Inflammatory macrophage treated with lipopolysaccharide for 1 hour (primary cell): ENCODE measurements at places on chromosomes 11 and 22.

DNA sequence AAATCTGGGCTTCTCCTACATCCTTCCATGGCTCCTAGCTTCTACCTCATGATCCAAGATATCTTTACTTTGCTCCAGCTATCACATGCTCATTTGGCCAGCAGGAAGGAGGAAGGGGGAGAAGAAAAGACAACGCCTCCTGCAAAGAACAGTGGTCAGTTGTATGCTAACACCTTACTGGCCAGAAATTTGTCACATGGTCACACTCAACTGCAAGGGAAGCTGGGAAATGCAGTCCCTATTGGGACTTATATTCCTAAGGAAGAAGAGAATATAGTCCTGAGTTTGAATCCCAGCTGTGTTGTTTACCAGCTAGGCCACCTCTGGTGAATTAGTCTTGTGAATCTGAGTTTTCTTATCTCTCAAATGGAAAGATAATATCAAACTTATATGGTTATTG lies 272.0 kb downstream of the BLID start:
- DNase-seq, result no peak

DNA sequence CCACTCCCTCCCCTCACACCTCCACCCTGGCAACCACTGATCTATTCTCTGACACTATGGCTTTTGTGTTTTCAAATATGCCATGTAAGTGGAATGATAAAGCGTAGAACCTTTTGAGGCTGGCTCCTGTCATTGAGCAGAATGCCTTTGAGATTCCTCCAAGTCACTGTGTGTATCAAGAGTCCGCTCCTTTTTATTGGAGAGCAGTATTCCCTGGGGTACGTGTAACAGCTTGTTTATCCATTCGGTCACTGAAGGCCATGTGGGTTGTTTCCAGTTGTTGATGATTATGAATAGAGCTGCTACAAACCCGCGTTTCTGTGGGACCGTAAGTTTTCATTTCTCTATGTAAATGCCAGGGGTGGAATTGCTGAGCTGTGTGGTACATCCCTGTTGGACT lies 10.3 kb downstream of the TP53I11 start:
- DNase-seq, result no peak

DNA sequence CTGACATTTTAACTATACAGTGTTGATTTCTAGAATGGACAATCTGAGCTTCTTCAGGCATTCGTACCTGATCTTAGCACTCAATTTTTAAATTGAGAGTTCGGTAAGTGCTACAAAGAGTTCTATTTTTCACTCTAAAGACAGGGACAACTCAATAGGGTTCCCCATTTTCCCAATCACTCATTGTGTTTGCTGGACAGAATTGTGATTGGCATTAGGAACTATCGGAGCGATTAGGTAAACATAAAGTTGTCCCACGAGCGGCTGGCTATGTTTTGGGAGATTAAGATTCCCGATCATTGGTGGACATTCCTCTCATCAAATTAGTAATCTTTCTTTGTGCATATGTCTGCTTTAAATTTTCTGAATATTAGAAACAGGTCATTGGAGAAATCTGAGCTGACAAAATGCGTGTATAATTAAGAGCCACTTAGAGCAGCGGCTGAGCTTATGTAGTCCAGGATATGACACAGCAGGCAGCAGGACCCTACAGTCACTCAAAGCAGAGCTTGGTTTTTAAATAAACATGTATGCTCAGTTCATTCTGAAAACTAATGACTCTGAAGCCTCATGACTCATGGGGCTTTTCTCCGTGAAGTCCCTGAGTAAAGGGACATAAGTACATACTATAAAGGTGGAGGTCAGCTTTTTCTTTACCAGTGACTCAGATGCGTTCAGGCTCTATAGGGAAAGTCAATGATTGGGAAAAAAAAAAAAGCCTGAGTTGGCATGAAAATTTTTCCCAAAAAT lies 109.4 kb downstream of the GRIA4 start:
- DNase-seq, result no peak

GRCh38 chr11:74701351-74701750 lies 29.9 kb downstream of the CHRDL2 start:
- peak; percentile 22 for DNase-seq

DNA sequence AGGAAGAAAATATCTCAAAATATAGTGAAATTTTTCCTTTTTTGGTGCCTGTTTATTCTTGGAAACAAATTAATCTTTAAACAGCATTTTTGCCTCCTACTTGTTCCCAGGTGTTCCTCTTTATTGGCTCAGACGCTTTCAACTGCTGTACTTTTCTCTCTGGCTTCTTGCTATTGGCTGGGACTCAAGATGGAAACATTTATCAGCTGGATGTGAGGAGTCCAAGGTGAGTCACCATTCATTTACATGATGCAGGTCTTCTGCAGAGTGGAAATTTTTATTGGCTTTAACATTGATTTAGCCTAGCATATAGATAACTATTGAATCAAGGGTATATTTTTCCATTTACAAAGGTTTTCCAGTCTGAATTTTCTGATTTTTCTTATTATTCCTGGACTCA lies 34.4 kb upstream of the DNAJB13 start:
- no peak for DNase-seq

DNA sequence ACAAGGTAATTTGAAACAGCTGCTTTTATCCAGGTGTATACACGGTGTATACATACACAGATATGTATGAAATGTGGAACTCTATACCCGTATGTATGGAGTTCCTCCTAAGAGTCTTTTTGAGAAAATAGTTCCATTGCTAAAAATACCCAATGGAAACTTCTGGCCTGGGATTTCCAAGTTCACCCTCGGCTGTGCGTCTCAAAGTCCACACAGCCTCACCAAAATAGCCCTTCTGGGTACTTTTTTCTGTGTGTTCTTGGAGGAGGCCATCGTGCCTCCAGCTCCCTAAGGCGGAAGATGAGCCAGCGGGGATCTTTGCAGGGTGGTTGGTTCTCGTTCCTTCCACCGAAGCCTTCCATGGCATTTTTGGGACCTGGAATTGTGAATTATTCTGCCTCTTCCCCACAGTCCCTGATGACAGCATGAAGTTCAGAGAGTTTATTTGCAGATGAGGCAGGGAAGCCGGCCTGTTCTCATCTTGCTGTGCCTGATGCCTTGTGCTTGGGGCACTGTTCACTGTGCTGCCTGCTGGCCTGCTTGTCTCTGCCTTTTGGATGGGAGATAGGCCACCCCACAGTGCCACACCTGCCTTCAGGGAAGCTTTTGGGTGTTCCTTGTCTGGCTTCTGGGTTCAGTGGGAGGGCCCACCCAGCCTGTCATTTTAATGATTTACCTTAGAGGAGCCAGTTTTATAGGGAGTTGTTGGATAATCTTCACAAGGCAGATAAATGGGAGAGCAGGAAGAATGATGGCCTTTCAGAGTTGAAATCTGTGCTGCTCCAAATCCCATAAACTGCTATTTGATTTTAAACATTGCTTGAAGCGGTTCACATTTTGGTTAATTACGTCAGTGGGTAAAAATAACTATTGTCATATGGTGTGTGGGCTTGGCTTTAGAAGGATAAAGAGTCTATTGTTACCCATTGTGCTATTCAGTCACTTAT lies 112.7 kb upstream of the OR4B1 start:
- peak; percentile 41 for DNase-seq

DNA sequence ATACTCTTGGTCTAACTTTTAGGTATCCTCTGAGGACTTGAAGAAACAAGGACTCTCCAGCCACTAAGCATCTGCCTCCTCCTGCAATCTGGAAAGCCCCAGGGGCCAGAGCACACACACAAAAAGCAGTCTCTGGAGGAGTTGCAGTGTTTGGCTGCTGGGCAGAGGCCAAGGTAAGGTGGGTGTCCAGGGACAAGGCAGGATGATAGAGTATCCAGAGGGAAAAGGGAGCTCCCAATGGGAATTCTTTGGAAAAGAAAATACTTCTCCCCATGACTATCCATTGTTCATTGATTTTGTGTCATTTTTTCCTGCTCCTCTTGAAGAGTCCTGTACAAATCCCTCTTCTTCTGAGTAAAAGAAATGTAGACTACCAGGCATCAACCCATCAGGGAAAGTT lies at the start of gene OR52I2:
Gene OR52I2, plus strand, starts transcription at position 301 of the 400 bp plus-strand sequence.
- DNase-seq, result no peak
